ENCODE measurements at places on chromosomes 5 and 9. TPM values are rescaled to one million over a fixed set of nuclear protein-coding genes. Genes with fewer than 3 reads are reported as not detected.

CCL28 gene
- total RNA-seq, result 5.8 TPM

ZNF618 gene
- 1.8 TPM for total RNA-seq

UGT3A2 gene
- total RNA-seq, result 0.10 TPM

EIF4E1B gene
- total RNA-seq, result not detected

RETREG1 gene
- 0.74 TPM for total RNA-seq

- H3K27ac ChIP-seq, result no peak overlapping the region
- peaks cover 33% of the 10 kb centered on the region for H3K27me3 ChIP-seq
- no peak for DNase-seq
- no peaks in the 10 kb centered on the region for H3K4me1 ChIP-seq
- H3K36me3 ChIP-seq, result no peaks in the 10 kb centered on the region
Observed at GRCh38 chr5:174750711-174751110, 26.3 kb downstream of the MSX2 start.

DNA sequence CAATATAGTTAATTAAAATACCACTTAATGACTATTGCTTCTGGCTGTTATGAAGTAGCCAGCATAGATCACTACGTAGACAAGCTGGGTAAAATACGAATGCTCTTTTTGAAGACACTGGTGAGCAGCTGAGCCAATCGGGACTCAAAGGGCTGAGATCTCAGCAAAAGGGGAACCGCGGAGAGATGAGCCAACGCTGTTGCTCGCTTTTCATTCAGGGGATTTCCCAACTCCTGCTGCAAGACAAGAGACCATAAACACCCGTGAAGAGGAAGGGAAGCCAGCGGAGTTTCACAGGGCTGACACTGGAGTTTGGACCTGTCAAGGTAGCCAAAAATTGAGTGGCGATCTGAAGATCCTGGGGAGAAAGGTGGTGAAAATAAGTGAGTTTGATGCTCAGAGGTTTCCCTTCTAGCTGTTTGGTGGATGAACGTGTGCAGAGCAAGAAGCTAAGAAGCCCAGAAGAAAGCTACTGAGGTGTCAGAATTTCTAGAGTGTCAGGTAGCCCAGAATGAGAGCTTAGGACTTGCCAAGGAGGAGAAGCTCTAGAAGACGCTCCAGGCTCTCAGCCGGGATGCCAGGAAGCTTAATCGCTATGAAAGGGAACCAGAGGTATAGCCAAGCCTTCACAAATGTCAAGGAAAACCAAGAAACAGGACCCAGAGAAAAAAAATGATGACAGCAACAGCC lies 79.6 kb upstream of the RNU6ATAC start:
- H3K36me3 ChIP-seq, result no peaks in the 10 kb centered on the region
- no peak overlapping the region for H3K27ac ChIP-seq
- H3K4me3 ChIP-seq, result no peak overlapping the region
- H3K27me3 ChIP-seq, result no peaks in the 10 kb centered on the region

GRCh38 chr5:77064040-77064439 lies 23.0 kb downstream of the ZBED3 start:
- H3K27ac ChIP-seq, result no peak overlapping the region
- no peaks in the 10 kb centered on the region for H3K4me1 ChIP-seq
- DNase-seq, result no peak
- H3K27me3 ChIP-seq, result no peaks in the 10 kb centered on the region

- no peak for DNase-seq
- H3K36me3 ChIP-seq, result no peaks in the 10 kb centered on the region
- no peaks in the 10 kb centered on the region for H3K4me1 ChIP-seq
- no peak overlapping the region for H3K4me3 ChIP-seq
- H3K27ac ChIP-seq, result no peak overlapping the region
- H3K27me3 ChIP-seq, result no peaks in the 10 kb centered on the region
Observed at GRCh38 chr5:147084702-147085101, 150.1 kb upstream of the STK32A start.

GRCh38 chr5:150245808-150246207 lies 43.8 kb downstream of the CAMK2A start:
- no peak overlapping the region for H3K4me3 ChIP-seq
- H3K4me1 ChIP-seq, result no peaks in the 10 kb centered on the region
- no peaks in the 10 kb centered on the region for H3K27me3 ChIP-seq
- DNase-seq, result no peak

- H3K4me3 ChIP-seq, result no peak overlapping the region
- H3K27me3 ChIP-seq, result no peaks in the 10 kb centered on the region
- no peak overlapping the region for H3K27ac ChIP-seq
- no peak for DNase-seq
- H3K4me1 ChIP-seq, result no peaks in the 10 kb centered on the region
Observed at GRCh38 chr9:14415947-14416346, 102.0 kb upstream of the NFIB start.

- no peak for DNase-seq
- H3K27ac ChIP-seq, result no peak overlapping the region
- H3K4me1 ChIP-seq, result no peaks in the 10 kb centered on the region
- no peaks in the 10 kb centered on the region for H3K27me3 ChIP-seq
- H3K36me3 ChIP-seq, result no peaks in the 10 kb centered on the region
Observed at GRCh38 chr5:57028161-57028560, 76.2 kb upstream of the MIER3 start.

- DNase-seq, result no peak
- H3K4me1 ChIP-seq, result no peaks in the 10 kb centered on the region
- H3K36me3 ChIP-seq, result no peaks in the 10 kb centered on the region
- H3K4me3 ChIP-seq, result no peak overlapping the region
- H3K27me3 ChIP-seq, result no peaks in the 10 kb centered on the region
Observed at GRCh38 chr5:174176511-174176910, 131.0 kb downstream of the NSG2 start.

DNA sequence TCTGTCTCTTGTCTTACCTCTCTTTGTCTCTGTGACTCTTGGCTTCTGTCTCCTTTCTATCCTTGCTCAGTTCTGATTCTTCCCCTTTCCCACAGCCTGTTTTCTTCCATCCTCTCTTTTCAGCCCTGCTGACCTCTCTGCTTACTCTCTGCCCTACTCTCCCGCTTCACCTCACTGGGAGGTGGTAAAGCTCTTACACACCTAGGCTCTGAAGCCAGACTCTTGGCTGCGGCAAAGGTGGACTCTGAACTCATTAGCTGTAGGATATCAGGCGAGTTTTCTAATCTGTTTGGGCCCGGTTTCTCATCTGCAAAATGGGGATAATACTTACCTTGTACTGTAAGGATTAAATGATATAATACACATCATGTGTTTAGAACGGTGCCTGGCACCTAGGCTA lies 11.1 kb downstream of the PCDH1 start:
- no peak overlapping the region for H3K4me3 ChIP-seq
- H3K27ac ChIP-seq, result no peak overlapping the region
- DNase-seq, result no peak
- H3K27me3 ChIP-seq, result no peaks in the 10 kb centered on the region
- no peaks in the 10 kb centered on the region for H3K4me1 ChIP-seq
- H3K36me3 ChIP-seq, result no peaks in the 10 kb centered on the region

GRCh38 chr9:28136113-28136512 lies 562.8 kb upstream of the C9orf72 start:
- H3K27me3 ChIP-seq, result no peaks in the 10 kb centered on the region
- no peaks in the 10 kb centered on the region for H3K4me1 ChIP-seq
- no peaks in the 10 kb centered on the region for H3K36me3 ChIP-seq
- H3K4me3 ChIP-seq, result no peak overlapping the region
- no peak overlapping the region for H3K27ac ChIP-seq

GRCh38 chr9:68500457-68501381 lies 40.0 kb downstream of the TMEM252 start:
- no peak overlapping the region for H3K27ac ChIP-seq
- no peaks in the 10 kb centered on the region for H3K36me3 ChIP-seq
- DNase-seq, result peak; percentile 43
- H3K27me3 ChIP-seq, result no peaks in the 10 kb centered on the region
- no peak overlapping the region for H3K4me3 ChIP-seq

- no peak overlapping the region for H3K4me3 ChIP-seq
- no peak overlapping the region for H3K27ac ChIP-seq
- no peaks in the 10 kb centered on the region for H3K27me3 ChIP-seq
- no peaks in the 10 kb centered on the region for H3K36me3 ChIP-seq
- H3K4me1 ChIP-seq, result no peaks in the 10 kb centered on the region
- DNase-seq, result no peak
Observed at GRCh38 chr9:7656636-7657035, 142.9 kb downstream of the DMAC1 start.

DNA sequence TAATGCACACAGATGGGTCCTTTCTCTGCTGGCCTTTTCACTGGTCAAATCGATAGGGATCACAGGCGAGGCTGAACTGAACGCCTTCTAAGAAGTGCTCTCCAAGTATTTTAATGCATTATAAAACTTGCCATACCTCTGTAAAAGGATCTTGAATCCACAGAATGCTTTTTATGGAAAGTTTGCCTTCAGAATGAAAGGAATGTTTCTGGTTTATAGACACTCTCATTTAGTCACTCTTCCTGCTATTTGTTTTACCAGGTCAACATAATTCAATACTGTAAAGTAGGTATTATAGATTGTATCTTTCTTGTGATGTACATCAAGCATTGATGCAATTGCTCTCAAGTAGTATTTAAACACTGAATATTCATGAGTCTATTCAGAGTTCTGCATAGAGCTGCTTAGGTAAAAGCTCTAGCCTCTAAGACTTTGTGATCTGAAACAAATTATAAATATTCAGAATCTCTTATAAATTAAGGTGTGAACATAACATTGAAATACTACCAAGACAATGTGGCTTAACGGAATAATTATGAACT lies 308.4 kb downstream of the ISL1 start:
- H3K27ac ChIP-seq, result no peak overlapping the region
- no peak for DNase-seq
- no peaks in the 10 kb centered on the region for H3K4me1 ChIP-seq
- no peaks in the 10 kb centered on the region for H3K27me3 ChIP-seq
